ENCODE measurements at places on chromosomes 11 and 22. TPM values are rescaled to one million over a fixed set of nuclear protein-coding genes. Genes with fewer than 3 reads are reported as not detected.

MRGPRE gene
- total RNA-seq, result 0.29 TPM

GRCh38 chr11:66720899-66721470 lies 8.0 kb downstream of the SPTBN2 start:
- DNase-seq, result no peak

- DNase-seq, result no peak
Observed at GRCh38 chr22:36162127-36163034, 1.8 kb upstream of the APOL3 start.

- DNase-seq, result no peak
Observed at GRCh38 chr11:116935514-116935913, 98.1 kb upstream of the APOA1 start.

GRCh38 chr11:35061516-35062440 lies 77.2 kb upstream of the CD44 start:
- DNase-seq, result no peak

DNA sequence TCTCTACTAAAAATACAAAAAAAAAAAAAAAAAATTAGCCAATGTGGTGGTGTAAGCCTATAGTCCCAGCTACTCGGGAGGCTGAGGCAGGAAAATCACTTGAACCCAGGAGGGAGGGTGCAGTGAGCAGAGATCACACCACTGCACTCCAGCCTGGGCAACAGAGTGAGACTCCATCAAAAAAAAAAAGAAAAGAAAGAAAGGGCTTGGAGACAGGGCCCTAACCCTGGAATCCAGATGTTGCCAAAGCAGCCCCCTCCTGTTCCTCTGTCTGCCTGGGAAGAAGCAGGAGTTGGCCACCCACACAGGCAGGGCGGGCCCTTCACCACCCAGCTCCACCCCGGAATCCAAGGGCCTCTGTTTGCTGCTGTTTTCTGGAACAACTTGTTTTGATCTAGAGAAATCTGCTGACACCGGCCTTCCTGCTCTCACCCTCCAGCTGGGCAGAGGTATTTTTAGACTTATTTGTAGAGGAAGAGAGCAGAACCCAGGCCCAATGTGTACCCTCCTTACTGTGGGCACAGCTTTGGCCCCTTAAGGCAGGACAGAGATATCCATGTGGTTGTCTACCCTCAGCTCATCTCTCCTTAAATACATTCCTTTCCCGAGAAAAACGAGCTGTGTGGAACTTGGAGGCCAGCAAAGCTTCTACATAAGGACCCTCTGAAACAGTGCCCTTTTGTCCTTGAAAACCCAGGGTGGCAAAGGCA lies 2.7 kb upstream of the NEAT1 start:
- DNase-seq, result peak; percentile 93

LDHAL6A gene
- not detected for total RNA-seq

TEX54 gene
- total RNA-seq, result not detected

DNA sequence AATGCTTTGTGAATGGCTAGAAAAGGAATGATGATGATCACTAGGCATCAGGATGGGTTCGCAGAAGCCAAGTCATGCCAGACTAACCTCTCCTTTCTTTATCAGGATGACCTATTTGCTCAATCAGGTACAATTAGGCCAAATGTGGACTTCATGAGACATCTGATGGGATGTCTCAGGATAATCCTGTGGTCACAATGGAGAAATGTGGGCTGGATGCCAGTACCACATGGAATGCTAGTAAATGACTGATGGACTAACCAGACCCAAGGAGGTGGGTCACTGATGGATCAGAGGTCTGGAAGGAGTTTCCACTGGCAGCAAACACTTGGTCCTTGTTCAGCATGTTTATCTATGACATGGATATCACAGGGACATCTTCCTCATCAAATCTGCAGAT lies 94.8 kb upstream of the PHOX2A start:
- no peak for DNase-seq

DNA sequence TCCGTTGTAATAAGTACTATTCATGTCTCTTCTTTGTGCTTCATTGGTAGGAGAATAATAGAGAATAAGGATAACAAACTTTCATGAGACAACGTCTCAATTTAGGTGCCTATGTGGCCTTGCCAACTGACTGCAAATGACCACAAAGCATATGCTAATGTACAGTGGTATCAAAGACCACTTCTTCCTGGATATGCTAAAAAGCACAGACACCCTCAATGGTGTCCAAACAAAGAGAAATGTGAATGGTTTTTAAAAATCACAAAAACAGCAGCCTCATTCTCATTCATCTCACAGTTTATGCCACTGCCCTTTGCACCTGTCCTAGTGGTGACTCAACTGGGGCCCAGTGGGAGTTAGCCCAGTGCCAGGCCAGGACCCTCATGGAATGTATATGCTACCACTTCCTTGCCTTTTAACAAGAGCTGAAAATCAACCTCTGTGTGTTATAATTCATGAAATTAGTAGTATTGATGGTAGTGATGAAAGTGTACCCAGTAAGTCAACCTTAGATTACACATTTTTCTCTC lies 65.2 kb upstream of the MTMR2 start:
- no peak for DNase-seq

GRCh38 chr22:27405672-27406388 lies 395.7 kb downstream of the MN1 start:
- DNase-seq, result peak; percentile 41

- DNase-seq, result no peak
Observed at GRCh38 chr11:121958323-121958970, 157.6 kb downstream of the BLID start.

DNA sequence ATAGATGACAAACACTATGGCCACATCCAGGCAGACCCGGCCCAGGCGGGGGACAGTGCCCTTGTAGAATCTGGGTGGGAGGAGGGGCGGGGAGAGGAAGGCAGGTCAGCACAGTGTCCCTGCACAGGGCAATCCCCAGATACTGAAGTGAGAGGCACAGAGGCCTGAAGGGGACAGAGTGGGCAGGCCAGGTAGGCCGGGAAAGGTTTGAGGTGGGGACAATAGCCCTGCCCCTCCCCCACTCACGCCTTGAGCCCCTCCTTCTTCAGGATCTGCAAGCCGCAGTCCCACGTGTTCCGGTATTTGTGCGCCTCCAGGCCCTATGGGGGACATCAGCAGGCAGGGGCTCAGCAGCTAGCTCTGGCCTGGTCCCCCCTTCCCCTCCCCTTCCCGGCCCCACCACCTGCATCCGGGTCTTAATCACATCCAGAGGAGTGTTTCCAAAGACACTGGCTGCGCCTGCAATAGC lies 2.3 kb downstream of the SLC25A1 start:
- no peak for DNase-seq

GRCh38 chr11:47856186-47856585 lies 8.0 kb upstream of the NUP160 start:
- no peak for DNase-seq

- no peak for DNase-seq
Observed at GRCh38 chr11:67309661-67310061, 6.3 kb downstream of the SSH3 start.

FAM89B gene
- 68.2 TPM for total RNA-seq

CDC42BPG gene
- total RNA-seq, result 37.1 TPM

- DNase-seq, result no peak
Observed at GRCh38 chr11:125933030-125933813, 12.6 kb upstream of the VSIG10L2 start.

DNA sequence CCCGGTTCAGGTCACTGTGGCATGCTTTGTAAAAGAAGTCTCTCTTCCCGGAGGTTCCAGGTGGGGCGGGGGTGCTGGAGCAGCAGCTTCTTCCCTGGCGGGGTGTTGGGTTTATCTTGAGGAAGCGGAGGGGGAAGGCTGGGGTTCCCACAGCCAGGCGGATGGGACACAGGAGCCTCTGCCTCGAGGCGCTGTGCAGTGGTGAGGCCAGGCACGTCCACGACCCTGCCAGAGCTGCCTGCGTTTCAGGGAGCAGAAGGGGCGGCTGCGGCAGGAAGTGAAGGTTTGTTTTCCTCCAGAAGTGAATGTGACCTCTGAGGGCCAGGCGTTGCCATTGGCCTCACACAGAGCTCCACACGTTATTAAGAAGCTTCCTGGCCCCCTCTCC lies 20.1 kb upstream of the ADORA2A start:
- no peak for DNase-seq

- no peak for DNase-seq
Observed at GRCh38 chr11:87187076-87187475, 149.3 kb downstream of the TMEM135 start.

- no peak for DNase-seq
Observed at GRCh38 chr11:10797531-10797930, 11.2 kb downstream of the EIF4G2 start.

GRCh38 chr11:68842427-68843051 lies 823 bp upstream of the CPT1A start:
- DNase-seq, result no peak

PPP2R1B gene
- 42.4 TPM for total RNA-seq

- no peak for DNase-seq
Observed at GRCh38 chr11:130094614-130095013, 24.9 kb downstream of the APLP2 start.

GRCh38 chr11:370070-370941 lies 1.0 kb downstream of the B4GALNT4 start:
- no peak for DNase-seq

GLYATL1B gene
- not detected for total RNA-seq

- DNase-seq, result no peak
Observed at GRCh38 chr11:85165819-85166218, 461.3 kb downstream of the DLG2 start.

STK33 gene
- 14.2 TPM for total RNA-seq

DNA sequence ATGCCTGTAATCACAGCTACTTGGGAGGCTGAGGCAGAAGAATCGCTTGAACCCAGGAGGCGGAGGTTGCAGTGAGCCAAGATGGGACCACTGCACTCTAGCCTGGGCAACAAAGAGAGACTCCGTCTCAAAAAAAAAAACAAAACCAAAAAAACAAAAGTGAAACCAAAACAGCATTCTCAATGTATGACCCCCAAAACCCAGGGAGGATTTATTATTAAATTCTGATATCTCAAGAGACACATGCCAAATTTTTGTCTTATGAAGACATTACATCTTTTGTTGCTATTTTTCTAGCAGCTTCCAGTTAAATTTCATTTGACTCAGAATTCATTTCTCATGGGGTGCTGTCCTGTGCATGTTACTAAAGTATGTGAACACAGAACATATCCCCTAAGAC lies 3.0 kb upstream of the YPEL4 start:
- no peak for DNase-seq

DNA sequence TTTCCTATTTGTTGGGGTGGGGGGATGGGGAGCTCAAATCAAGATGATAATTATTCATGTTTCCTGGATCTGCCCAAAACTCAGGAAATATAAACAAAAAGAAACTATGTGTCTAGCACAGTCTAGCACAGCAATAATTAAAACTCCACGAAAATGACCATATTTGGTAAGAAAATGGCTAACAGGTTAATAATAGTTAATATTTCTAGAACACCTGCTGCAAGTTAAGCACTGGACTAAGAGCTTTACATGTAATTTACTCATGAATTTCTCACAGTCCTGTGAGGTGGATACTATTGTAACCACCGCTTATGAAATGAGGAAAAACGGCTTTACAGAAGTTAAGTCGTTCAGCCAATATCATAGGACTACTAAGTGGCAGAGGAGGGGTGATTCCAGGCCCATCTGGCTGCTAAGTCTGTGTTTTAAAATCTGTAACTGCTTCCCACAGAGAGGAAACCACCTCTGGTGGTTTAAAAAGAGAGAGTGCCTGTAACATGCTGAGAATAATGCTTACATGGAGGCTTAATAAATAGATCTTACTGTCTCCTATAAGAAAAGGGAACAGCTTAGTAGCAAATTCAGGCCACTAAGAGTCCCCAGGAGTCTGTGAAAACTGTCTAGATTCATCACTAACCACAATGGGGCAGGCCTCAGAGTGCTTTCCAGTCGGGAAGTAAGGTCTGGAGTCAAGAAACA lies 11.0 kb upstream of the AMOTL1 start:
- DNase-seq, result no peak

DNA sequence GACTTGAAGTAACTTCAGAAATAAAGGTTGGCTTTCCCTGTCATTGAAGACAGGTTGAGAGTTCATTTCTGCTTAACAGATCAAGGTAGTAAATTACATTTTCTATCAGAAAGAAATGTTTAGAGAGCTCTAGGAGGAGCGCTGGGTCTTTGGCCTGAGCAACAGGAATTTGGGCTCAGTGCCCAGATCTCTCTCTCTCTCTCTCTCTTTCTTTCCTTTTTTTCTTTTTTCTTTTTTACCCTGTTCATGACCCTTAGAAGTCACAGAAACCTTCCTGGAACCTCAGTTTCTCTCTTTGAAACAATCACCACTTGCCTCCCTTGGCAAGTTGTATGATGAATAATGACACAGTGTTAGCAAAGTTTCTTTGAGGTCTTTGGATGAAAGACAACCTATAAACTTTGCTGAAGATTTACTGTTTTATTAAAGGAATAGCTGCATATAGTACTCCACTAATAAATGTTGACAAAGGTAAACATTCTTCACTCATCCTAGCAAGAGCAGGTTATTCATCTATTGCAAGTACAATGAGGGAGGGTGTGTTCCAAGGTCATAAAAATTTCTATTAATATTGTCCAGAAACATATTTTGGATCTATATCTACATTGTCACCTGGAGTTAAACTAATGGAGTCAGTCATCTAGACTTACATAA lies 35.5 kb upstream of the RASSF10 start:
- no peak for DNase-seq

GRCh38 chr11:33538726-33539125 lies 161.9 kb downstream of the C11orf91 start:
- no peak for DNase-seq

DNA sequence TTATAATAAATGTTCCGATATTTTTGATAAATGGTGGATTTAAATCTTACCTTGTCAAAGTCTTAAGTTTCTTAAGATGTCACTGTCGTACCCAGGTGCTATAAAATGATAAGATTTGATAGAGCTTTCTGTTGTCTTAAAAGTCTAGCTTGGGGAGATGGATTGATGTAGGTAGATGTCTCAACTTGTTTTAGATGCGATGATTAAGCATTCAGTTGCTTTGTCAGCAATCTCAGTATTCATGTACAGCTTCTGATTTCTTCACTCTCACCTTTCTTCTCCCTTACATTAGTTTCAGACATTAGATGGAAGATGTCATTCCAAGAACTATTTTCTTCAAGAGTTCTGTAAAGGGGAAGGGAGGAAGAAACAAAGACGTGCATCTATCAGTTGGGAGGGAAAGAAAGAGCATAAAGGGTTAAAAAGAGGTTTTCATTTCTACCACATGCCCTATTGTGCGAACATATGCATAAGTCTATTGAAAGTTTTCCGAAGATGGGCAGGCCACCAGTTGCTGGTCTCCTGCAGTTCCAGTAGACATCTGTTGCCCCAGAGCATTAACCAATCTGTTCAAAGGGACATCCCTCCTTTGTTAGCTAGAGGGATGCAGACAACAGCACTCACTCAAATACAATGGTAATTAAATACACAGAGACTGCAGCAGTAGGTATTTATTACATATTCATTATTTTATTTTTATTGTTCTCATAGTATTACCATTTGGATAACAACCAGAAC lies 38.4 kb downstream of the ZC3H12C start:
- DNase-seq, result no peak

All from mucosa of gallbladder (tissue), 1 donor.